Stimulated activated CD4-positive, alpha-beta T cell treated with anti-CD3 and anti-CD28 coated beads, Interleukin-4, amount 100 ng/mL, for 4 hours (primary cell): ENCODE measurements at places on chromosomes 2 and 18.

DNA sequence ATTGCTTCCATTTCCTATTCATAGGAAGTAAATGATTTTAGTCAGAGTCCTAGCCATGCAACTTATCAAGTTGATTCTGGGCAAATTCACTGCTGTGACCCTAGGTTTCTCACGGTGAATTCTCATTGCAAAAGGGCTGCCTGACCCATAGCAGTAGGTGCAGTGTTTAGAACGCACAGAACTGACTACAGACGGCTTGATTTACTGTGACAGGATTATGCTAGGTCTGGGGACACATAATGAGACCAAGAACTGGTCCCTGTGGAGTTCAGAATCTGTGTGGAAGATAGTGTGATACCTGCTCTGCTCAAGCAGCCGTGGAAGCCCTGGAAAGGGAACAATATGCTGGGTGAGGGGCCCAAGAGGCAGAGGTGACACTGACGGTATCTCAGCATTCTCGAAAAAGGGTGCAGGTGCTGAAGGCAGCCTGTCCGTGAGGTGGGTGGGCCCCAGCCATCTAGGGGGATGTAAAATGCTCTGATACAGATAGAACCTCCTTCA is 46.4 kb downstream of the ABCG8 start:
- no peak for DNase-seq

DNA sequence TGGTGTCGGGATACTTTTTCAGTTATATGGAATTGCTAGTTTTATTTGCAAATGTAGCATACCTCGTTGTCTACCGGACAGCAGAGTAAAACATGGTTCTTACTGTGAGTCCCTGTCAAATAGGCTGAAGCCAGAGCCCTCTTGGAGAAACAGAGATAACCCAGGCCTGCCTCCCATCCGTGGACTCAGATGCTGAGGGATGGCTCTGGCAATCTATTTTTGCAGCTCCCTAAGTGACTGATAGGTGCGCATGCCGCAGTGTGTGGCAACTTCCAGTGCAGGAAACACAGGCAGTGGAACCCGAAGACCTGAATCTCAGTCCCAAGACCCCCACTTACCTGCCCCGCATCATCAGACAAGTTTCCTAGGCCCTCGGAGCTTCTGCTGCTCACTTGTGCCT is 33.6 kb downstream of the STEAP3 start:
- no peak for DNase-seq

DNA sequence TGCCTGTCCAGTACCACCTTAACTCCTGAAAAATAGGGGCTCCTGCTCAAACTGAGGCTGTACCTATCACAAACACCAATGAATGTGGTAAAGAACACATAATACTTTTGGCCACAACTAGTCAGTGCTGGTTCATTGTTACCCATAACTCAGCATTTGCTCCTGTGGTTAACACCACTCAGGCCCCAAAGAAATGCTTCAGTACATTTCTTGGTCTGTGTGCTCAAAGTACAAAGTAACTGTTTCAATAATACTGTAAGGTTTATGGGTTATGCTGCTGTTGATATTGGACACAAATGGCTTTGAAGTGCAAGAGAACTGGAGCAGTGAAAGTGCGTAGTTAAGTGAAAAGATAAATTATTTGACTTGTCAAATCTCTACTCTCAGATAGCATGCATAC is 95.0 kb upstream of the TACR1 start:
- no peak for DNase-seq

DNA sequence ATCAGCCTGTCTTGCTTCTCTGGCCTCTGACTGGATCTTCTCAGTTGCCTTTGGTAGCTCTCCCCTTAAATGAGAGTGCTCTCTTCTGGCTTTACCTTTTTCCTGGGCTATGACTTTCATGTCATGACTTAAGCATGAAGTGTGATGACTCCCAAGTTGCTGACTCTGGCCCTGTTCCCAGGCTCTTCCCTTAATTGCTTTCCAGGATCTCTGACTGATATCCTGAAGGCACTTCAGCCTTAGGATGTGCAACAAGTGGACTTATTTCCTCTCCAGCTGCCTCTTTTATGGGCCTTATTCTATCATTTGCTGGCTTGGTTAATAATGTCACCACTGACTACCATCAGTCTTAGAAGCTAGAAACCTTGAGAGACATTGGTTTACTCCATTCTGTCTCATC is 17.4 kb downstream of the SEMA4F start:
- no peak for DNase-seq

GRCh38 chr18:25299426-25300300 is 52.3 kb downstream of the ZNF521 start:
- no peak for DNase-seq

DNA sequence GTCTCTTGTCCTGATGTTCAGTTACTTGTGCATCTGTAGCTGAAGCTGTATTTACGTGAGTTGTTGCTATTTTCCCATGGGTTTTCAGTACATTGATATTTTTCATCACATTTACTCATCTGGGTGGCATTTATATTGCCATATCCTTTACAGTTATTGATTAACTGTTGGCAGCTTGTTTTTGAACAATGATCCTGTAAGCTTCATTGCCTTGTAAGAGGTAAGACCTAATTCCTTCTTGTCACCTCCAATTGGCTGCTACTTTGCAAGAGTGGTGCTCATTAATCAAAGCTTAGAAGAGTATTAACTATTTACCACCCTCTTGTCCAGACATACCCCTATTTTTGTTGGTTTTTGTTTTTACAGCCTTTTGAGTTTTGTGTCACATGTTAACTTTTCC is 74.8 kb downstream of the COA5 start:
- DNase-seq = no peak

GRCh38 chr2:97774425-97774824 is 61.0 kb downstream of the ZAP70 start:
- DNase-seq = no peak

DNA sequence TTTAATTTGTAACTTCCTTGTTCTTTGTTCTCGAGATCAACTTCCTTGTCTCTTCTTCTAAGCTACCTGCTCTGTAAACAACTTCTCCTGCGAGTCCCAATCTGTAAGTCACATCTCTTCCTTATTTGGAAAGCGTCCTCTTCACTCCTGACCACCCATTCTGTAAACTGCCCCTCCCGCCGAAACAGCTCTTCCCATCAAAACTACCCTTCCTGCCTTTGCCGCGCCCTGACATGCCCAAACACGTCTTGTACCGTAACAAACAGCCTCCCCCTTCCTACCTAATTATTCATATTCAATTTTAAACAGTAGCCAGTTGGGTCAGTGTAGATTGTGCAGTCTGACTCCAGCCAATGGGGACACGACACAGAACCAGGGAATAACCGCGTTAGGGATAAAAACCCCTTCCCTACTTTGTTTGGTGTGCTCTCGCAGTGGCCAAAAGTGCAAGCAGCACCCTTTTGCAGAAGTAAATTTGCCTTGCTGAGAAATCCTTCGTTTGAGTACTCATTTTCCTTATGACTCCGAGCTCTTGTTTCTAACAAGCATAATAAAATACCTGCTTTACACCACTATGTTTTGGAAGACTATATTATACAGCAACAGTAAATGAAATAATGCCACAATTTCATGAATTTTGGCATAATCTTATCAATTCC is 39.8 kb downstream of the PIAS2 start:
- no peak for DNase-seq

DNA sequence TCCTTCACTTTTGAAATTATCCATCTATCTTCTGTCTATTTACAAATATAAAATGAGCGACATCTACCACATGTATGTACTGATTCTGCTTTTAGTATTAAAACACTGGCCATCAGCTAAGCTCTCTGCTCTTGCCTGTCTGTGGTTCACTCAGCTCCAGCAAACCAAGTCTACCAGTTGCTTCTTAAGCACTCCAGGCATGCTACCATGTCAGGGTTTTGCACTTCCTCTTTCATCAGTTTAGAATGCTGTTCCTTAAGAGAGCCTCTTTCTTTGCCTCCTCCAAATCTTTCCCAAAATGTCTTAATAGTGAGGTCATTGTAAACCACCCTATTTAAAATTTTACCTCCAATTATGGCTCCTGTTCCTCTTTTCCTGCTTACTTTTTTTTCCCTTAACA is 59.5 kb downstream of the SCN3A start:
- DNase-seq = no peak

GRCh38 chr2:196224756-196225155 is 53.4 kb upstream of the STK17B start:
- no peak for DNase-seq

DNA sequence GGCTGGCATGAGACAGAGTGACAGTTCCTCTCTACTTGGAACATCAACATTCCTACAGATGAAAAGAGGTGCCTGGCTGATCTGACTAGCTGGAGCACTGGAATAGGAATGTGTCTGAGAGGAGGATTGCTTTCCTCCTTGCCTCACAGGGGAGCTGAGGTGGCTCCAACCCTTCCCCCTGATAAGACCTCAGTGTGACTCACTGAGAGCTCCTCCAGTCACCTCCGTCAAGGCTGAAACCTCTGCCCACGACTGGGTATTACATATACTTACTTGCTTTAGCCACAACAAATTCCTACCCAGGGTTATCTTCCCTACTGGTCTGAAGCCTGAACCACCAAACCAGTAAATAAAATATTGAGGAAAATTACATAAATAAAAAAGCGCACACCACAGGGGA is 342.7 kb upstream of the REG3G start:
- DNase-seq = no peak

DNA sequence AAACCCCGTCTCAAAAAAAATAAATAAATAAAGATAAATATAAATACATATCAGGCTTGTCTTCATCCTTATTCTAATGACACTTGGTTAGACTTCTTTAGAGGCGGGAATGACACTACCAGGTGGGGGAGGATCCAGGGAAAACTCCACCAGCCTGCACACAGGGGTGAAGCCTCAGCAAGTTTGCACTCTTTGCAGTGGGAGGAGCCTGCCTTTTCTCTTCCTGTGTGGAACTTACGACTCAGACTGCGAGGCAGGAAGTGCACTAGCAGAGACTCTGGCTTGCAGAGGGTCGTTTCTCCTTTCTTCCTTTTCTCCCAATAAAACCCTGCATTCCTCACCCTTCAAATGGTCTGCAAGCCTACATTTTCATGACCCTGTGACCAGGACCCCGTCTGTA is 153.6 kb upstream of the CBLN2 start:
- no peak for DNase-seq

DNA sequence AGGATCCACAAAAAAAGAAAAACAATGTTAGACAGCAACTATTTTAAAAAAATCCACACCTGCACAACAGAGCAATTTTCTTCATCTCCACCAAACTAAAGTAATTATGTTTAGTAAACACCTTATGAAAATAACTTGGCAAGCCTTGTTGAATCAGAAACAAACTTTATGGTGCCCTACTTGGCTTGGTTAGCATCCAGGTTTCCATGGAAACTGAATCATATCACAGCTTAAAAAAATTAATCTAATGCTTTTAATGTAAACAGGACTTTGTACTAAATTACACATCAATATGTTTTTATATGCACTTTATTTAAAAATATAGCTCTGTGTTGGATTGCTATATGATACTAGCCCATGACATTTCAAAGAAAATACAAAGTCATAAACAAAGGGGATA is 1882.4 kb downstream of the SUCLG1 start:
- DNase-seq = no peak

DNA sequence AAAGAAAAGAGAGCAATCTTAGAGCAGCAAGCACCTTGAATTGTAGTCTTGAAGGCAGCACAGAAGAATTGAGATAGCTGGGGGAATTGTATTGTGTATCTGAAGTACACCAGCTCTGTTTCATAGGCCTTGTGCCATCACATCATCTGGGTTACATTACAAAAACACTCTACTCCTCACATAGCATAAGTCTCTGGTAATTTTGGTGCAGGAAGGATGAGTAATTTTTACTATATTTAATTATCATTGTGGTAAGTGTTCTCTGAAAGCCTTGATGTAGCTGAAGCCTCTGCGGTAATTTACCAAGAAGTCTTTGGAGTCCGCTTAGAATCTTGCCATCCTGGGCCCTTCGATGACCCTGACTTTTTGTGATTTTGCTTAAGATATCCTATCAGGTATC is 291.1 kb downstream of the ARHGAP15 start:
- no peak for DNase-seq

DNA sequence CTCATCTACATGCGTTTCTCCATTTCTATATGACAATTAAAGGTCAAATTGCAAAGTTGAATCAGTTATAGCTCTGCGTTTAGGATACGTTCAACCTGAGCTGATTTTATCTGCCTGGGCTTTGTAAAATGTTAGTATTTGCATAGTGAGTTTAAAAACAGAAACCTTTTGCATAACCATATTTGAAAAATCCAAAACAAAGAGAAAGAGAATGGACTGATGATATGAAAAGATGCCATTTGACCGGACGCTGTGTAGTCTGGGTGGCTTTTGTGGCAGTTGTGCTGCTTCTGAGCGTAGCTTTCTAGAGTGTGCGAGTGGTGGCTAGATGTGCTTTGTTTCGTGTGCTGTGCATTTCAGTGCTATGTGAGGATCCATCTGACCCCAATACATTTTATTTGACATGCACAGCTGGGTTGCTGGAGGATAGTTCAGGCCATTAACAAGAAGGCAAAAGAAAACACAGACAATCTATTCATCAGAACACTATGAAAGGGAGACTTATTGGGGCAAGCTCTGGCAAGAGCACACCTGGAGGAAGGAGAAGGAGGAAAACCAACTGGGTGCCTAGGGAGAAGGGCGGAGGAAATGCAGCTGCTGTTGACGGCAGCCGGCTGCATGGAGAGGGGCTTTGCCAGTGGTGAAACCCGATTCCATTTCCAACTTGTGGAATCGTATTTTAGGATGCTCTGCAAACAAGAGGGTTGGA is 126.8 kb downstream of the ACOXL start:
- no peak for DNase-seq

- no peak for DNase-seq
Measured at GRCh38 chr2:169131587-169132512, 62.5 kb downstream of the DHRS9 start.

DNA sequence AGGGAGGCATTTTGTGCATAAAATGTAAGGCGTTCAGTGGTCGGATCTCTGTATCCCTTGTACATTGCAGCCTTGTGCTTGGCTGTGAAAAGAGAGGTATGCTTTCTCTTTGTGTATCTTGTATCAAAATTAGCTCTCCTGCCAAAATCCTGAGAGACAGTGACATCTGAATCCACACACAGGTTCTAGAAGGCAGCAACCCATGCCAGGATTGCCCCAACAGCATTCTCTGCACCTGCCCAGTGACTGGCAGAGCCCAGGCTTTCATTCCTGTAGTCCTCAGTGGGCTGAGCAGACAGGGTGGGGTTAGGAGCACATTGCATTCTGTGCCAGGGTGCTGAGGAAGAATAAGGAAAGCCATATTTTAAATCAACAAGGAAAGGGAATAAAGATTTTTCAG is 740.3 kb upstream of the RAB6C start:
- DNase-seq = no peak

GRCh38 chr2:41621563-41621962 is 426.3 kb upstream of the PKDCC start:
- DNase-seq = no peak

GRCh38 chr2:68537809-68538208 is 70.4 kb downstream of the APLF start:
- DNase-seq = no peak

GRCh38 chr2:230319211-230319862 is 7.7 kb upstream of the SP140L start:
- DNase-seq = peak; percentile 34

DNA sequence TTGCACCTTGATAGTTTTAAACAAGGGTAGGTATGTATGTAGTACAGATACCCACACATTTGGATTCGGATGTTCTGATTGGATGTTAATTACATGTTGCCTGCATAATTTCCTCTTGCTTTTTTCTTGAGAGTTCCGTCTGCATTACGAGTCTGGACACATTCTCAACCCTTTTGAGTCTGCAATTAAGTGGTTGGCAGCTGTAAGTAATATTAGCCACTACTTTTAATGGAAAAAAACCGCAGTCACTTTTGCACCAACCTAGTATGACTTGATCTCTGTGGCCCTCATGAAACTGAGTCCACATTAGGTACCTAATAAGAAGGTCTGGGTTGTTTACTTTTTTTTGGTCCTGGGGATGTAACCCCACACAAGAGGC is 217.3 kb downstream of the VAPA start:
- no peak for DNase-seq
